Left lung (tissue), 14 donors: ENCODE measurements at places on chromosomes 2 and 18. TPM values are rescaled to one million over a fixed set of nuclear protein-coding genes. Genes with fewer than 3 reads are reported as not detected.

GRCh38 chr2:239700686-239701345 is 300.0 kb upstream of the HDAC4 start:
- no peak for DNase-seq

- DNase-seq, result no peak
Measured at GRCh38 chr2:204072443-204073324, 136.1 kb downstream of the ICOS start.

GRCh38 chr18:77106331-77106730 is 26.3 kb downstream of the MBP start:
- no peak for DNase-seq

DNA sequence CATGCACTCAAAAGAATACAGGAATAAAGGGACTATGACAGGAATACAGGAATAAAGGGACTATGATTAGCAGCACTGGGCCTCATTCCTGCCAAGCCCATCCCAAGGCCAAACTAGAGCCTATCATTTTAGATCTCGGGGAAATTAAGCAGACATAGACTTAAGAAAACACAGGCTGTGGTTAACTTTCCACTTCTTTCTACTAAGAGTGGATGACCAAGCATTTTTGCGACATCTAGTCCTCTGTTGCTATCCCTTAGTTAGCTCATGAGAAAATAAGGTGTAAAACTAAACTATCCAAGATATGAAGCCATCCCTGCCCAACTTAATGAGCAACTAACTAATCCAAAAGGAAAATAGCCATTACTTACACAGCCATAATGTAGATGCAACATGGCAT is 5.9 kb downstream of the LYPD1 start:
- no peak for DNase-seq

- DNase-seq, result no peak
Measured at GRCh38 chr18:45782662-45783061, 42.8 kb upstream of the SIGLEC15 start.

GRCh38 chr2:112959109-112959812 is 18.5 kb upstream of the IL36G start:
- no peak for DNase-seq

DNA sequence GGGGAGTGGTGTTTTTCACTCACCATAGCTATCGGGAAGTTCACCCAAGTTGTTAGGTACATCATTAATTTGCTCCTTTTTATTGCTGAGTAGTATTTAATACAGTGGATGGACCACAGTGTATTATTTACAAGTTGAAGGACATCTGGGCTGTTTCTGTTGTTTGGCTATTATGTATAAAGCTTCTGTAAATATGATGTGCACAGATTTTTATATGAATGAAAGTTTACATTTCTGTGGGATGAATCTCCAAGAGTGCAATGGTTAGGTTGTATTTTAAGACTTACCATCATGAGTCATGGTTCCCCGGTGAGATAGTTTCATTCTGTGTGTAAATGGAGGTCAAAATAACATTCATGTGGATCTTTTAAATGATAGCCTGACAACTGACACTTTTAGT is 337.4 kb downstream of the PTPRM start:
- no peak for DNase-seq

DNA sequence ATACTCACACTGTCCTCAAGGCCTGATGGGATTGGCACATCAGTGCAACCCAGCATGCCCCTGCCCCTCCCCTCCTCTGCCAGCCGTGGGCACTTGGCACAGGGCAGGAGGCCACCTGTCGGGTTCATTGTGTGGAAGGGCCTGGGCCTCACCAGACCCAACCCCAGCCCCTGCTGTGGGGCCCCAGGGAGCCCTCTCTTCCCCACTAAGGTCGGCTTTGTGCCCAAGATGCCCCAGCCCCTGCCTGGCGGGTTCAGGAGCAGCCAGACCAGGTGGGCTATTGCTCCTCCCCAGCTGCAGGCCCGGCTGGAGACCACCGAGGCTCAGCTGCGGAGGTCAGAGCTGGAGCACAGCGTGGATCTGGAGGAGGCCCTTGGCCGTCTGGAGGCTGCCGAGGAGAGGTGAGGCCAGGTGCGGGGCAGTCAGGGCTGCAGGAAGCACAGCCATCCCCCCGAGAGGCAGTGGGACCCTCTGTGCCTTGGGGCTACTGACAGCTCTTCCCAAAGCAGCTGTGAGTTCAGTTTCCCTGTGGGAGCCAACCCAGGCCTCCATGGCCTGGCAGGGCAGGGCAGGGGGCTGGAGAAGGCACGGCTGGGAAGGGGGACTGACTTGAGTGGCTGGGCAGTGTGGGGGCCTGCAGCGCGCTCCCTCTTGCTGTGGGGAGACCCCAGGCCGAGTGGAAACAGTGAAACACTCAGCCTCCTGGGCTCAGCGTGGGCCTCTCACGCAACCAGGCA is 16.3 kb downstream of the CROCC2 start:
- no peak for DNase-seq

DNA sequence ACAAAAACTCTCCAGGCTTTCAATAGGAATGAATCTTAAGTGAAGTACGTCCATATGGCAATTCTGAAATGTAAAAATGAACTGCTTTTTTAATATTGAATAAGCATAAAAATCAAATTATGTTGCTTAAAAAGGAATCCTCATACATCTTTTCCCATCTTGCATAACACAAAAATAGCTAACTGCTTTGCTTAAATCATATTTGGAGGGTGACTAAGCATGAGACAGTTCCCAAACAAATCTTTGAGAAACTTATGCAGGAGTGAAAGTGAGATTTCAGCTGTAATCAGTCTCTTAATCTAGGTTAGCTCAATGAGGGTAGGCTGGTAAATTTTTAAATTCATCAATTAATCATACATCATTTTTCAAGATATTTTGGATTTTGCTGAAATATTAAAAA is 111.5 kb downstream of the MBD5 start:
- no peak for DNase-seq

GRCh38 chr18:53886058-53886457 is 338.4 kb downstream of the MBD2 start:
- DNase-seq, result no peak

DNA sequence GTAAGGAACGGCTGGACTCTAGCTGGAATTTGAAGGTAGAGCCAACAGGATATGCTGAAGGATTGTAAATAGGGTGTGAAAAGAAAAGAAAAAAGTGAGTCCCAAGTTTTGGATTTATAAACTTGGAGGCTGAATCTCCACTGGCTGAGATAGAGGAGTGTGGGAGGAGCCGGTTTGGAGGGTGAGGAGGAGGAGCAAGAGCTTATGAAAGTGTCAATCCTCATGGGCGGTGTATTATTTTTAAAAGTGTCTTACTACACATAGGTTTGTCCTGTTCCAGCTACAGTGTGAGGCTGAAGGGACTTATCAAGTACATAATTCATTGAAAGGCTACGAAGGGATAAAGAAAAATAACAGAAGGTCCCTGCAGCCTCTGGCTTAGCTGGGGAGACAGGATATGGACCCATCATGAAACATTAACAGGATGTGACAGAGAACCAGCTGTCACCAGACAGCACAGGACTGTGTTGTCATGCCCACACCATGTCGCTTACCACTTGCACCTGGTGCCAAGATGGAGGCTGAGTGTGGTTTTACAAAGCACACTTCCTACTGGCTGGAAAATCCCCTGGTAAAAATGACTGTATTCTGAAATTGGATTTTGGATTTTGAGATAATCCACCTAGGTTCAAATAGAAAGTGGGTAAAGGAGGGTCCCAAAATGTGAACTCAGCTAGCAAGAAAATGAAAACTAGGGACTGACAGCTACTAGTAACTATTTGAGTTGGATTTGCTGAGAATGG is 2.5 kb upstream of the MREG start:
- no peak for DNase-seq

DNA sequence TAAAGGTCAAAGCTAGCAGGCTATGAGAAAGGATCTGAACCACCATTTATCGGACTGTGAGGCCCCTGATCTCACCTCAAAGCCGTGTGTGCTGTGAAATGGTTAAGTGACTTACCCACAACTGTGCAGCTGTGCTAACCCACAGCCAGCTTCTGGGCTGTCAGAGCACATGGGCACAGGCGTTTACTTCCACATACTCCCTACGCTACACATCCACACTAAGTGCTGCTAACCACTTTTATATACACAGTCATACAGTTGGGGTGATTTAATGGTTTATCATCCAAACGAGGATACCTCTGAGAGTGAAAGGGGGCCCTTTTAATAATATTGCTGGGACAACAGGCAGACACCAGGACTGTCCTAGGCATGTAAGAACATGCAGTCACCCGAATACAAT is 37.3 kb downstream of the CYRIA start:
- DNase-seq, result no peak

GRCh38 chr2:37098416-37099118 is 14.2 kb downstream of the GPATCH11 start:
- no peak for DNase-seq

- no peak for DNase-seq
Measured at GRCh38 chr18:63795606-63796005, 20.4 kb downstream of the SERPINB7 start.

Gene CNRIP1
- total RNA-seq, result 16.9 TPM

Gene MPPE1
- 68.0 TPM for total RNA-seq

Gene ERFE
- total RNA-seq, result 1.4 TPM

Gene HOXD10
- not detected for total RNA-seq
